Vagina (tissue), 2 donors: ENCODE measurements at places on chromosomes 3 and 15.

DNA sequence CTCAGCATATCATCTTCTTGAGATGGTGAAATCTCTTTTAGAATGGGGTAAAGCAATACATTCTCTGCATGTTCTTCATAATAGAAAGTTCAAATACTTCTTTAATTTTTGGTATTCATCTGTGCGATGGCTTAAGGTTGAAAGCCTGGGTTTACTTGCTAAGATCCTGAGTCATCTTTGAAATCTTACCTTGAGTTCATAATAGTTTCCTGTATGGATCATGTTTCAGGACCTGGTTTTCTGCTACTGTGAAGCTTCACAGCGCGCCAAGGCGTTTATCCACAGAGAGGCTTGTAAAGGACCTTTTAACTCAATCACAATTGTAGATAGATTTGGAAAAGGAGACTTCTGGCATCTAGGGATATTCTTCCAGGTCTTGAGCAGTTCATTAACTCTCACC, 39.0 kb downstream of the MED12L start:
- no peak for DNase-seq

GRCh38 chr3:169390271-169390670, 273.2 kb downstream of the MECOM start:
- DNase-seq = no peak

GRCh38 chr3:128131897-128132646, 8.5 kb upstream of the RUVBL1 start:
- DNase-seq = no peak

GRCh38 chr3:127172211-127172610, 20.7 kb upstream of the PRR23E start:
- DNase-seq = peak; percentile 54

- no peak for DNase-seq
Measured at GRCh38 chr15:26872206-26872605, 5.3 kb downstream of the GABRA5 start.

- DNase-seq = no peak
Measured at GRCh38 chr3:48748754-48749153, 31.7 kb upstream of the IP6K2 start.

DNA sequence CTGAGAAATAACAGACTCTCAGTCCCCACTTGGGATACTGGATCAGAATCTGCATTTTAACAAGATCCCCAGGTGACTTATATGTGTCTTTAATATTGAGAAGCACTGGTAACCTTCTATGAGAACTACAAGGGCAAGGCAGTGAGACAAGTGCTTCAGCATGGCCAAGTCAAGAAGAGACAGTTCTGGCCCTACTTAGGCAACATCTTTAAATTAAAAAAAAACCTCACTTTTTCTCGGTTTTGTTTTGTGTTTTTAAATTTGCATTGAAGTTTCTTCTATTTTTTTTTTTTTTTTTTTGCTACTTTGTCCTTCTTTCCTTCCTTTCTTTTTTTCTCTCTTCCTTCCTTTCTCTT, 42.5 kb upstream of the SPTSSB start:
- no peak for DNase-seq

- no peak for DNase-seq
Measured at GRCh38 chr3:184299488-184300377, 692 bp downstream of the PSMD2 start.

GRCh38 chr15:69500339-69500738, 47.7 kb downstream of the RPLP1 start:
- DNase-seq = no peak

GRCh38 chr15:99424978-99425656, 140.7 kb upstream of the MEF2A start:
- DNase-seq = no peak

GRCh38 chr15:56040081-56041035, 46.9 kb upstream of the NEDD4 start:
- peak; percentile 91 for DNase-seq

GRCh38 chr3:122760453-122761271, 33.0 kb downstream of the HSPBAP1 start:
- DNase-seq = no peak

DNA sequence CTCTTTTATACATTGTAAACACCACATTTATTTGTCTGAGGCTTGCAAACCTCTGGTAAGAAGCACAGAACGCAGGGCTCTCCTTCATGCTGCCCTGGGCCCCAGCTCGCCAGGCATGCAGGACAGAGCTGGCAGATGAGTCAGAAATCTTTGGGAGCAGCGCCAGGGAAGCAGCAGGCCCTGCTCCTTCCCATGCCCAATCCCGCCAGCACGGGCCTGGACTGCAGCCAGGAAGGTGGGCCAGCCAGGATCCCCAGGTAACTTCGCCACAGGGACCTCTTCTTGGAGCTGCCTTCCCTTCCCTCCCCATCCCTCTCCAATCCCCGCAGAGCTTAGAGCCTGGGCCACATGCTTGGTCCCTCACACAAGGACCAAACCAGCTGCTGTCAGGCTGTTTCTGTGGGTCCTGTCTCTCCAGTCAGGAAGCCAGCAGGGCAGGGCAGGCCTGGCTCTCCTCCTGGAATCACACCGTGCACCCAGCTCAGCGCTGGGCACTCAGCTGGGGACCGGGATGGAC, 8.8 kb downstream of the STOML1 start:
- no peak for DNase-seq

DNA sequence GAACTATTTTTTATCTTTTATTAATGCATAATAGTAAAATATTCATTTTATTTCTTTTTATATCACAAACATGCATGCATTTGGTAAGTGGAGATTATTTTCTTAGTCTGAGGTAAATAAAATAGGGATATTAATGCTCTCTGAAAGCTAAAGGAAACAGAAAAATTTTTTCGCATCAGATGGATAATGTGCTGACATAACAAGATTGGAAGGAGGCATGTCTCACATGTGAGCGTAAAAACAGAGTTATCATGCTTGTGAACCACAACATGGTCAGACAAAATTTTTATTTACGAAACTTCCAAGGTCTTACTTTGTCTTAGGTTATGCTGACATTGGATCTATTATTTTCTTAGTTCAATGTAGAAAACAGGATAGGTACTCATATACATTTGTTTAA, 166.1 kb downstream of the SPATA16 start:
- DNase-seq = no peak

GRCh38 chr3:156763386-156763785, 62.8 kb upstream of the LEKR1 start:
- no peak for DNase-seq

DNA sequence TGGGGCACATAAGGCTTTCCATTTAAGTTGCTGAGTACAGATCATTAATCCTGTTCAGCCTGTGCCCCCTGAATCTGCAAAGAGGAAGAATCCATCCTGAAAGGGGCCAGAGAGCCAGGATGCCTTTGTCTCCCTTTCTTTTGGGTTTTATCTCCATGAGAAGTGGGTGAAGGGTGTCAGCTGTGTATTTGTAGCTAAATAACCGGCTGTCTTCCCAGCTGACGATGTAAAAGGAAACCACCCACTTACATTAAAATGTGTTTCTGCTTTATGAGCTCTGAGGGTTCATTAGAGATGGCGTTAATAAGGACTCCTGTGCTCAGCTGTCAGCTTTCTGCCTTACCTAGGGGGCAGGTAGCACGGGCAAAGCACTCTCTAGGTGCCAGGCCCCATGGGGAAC, 83.4 kb downstream of the SLCO3A1 start:
- DNase-seq = no peak

DNA sequence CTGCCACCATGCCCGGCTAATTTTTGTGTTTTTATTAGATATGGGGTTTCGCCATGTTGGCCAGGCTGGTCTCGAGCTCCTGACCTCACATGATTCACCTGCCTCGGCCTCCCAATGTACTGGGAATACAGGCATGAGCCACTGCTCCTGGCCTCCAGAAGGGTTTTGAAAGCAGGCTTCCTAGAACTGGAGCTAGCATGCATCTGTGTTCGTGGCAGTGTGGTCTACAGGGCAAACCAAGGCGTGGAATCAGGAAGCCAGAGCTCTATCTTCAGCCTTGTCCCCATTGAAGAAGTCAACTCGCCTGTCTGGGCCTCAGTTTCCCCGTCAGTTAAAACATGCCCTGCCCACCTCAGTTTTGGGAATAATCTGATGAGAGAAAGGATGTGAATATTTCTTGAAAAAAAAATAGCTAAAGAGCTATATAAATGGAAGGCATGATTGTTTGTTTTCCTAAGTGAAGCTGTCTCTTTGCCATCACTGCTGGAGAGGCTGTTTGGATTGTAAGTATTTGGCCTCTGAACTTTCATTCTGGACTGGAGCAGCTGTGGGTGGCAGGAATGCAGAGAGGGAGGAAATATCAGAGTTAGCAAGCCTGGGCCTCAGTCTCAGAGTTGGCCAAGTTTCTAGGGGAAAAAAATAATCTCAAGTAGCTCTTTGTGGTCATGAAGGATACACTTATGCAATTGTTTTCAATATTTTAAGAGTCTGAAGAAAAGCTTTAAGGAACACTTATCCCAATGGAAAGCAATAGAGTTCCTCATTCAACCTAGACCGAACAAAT, 36.5 kb upstream of the UACA start:
- no peak for DNase-seq

DNA sequence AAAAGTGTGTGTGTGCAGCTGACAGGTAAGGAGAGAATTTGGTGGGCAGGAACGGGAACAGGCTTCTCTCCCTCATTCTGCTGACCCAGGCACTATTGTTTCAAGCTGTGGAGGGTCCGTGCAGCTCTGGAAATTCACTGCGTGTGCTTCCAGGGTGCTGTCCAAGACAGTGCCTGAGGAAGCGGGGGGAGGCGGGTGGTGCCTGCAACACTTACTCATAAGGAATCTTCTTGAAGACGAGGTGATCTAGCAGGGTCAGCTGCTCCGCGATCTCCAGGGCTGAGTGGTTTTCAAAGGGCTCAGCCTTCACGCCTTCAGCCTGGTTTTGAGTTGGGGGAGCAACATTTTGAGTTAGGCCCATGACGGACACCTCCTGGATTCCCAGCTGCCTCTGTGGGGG, 46.6 kb upstream of the CTSH start:
- no peak for DNase-seq
